ENCODE measurements at places on chromosomes 16 and 17.

GRCh38 chr16:85699628-85700027 is 10.9 kb upstream of the GINS2 start:
- no peak for DNase-seq

DNA sequence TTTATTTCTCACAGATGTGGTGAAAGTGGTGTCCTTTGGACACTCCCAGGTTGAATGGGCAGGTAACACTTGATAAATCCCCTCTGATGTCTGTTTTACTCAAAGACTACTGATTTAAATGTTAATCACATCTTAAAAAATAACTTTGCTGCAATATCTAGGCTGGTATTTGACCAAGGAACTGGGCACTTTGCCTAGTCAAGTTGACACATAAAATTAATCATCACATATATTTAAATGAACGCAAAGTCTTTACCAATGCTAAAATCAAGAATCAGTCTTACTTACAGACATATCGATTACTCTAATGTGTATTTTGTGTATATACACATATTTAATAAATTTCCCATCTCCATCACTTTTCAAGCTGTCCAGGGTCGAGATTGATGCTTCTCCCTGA is 7.0 kb downstream of the MT2A start:
- DNase-seq, result no peak

DNA sequence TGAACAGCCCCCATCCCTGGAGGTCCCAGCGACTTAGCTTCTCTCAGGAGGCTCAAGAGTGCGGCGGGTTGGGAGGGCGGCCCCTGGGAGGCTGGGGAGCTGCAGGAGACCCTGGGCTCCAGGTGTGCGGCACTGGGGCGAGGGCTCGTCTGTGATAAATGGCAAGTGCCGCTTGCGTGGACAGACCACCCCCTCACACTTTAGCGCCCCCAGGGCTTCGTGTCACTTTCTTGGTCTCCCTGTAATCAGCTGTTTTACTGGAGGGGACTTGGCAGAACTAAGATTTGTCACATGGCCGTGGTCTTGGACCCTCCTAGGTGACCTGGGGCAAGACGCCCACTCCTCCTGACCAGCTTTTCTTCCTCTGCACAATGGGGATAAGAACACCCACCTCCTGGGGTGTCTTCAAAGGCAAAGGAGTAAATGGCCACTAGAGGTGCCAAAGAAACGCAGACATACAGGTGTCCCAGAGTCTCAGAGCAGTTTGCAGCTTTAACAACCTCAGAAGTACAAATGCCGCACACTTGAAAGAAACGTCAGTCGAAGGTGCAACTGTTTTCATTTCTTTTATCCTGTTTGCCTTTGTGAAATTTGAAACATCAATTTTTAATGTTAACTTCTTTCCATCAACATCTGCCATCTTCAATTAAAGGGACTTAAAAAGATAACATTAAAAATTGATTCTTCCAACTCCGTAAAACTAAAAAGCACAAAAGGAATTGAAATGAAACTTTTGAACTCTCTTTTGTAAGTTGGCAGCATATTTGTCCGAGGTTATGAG is 946 bp downstream of the OSGIN1 start:
- DNase-seq, result peak; percentile 23

DNA sequence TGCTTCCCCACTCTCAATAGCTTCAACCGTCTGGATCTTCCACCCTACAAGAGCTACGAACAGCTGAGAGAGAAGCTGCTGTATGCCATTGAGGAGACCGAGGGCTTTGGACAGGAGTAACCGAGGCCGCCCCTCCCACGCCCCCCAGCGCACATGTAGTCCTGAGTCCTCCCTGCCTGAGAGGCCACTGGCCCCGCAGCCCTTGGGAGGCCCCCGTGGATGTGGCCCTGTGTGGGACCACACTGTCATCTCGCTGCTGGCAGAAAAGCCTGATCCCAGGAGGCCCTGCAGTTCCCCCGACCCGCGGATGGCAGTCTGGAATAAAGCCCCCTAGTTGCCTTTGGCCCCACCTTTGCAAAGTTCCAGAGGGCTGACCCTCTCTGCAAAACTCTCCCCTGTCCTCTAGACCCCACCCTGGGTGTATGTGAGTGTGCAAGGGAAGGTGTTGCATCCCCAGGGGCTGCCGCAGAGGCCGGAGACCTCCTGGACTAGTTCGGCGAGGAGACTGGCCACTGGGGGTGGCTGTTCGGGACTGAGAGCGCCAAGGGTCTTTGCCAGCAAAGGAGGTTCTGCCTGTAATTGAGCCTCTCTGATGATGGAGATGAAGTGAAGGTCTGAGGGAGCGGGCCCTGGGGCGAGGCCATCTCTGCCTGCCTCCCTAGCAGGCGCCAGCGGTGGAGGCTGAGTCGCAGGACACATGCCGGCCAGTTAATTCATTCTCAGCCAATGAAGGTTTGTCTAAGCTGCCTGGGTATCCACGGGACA is 11.1 kb upstream of the CLEC18A start:
- DNase-seq, result no peak

DNA sequence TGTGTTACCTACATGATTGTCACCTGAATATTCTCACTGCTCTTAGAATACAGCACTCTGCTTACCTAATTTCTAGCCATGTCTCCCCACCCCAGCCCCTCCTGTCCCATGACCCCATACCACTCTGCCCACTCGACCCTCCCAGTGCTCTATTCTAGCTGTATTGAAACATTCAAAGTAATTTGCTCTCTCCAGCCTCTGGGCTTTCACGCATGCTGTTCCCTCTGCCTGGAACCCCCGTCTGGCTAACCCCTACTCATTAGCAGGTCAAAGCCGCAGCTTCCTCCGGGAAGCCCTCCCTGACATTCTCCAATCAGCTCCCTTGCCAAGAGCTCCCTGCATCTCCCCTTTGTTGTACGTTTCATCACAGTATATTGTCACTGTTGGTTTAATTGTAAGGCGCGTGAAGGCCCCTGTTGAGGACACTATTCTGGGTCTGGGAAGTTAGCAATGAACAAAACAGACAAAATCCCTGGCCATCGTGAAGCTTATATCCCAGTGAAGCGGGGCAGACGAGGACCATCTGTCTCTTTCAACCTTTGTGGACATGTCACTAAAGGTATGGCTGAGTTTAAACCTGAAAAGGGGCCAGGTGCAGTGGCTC is 72.3 kb upstream of the LHX1 start:
- DNase-seq, result no peak

All from KG1 (cell line).